ENCODE measurements at places on chromosomes 4 and X.

DNA sequence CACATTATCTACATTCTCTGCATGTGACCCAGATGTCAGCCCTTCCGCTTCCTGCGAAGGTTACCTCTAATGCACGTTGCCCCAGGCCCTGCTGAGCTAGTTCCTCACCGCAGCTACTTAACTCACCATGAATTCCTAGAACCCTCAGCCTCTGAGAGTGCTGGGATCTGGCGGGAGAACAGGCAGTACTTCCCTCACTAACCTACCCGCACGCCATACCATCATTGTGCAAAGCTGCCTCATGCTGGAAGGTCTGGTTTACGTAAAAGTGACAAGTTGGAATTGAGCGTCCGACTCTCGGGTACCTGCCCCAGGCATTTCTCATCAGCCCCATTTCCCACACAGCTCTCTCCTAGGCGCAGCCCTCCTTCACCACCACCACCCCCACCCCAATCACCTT, 6.3 kb downstream of the SLC25A4 start:
- no peaks in the 10 kb centered on the region for H3K27me3 ChIP-seq
- no peak overlapping the region for H3K27ac ChIP-seq
- no peak overlapping the region for H3K4me3 ChIP-seq
- no peak for DNase-seq

GRCh38 chr4:155805016-155805415, 46.2 kb downstream of the GUCY1B1 start:
- no peak overlapping the region for H3K27ac ChIP-seq
- H3K4me1 ChIP-seq, result no peaks in the 10 kb centered on the region
- no peak overlapping the region for H3K4me3 ChIP-seq
- no peaks in the 10 kb centered on the region for H3K27me3 ChIP-seq
- H3K36me3 ChIP-seq, result no peaks in the 10 kb centered on the region

- H3K36me3 ChIP-seq, result no peaks in the 10 kb centered on the region
- H3K27me3 ChIP-seq, result no peaks in the 10 kb centered on the region
- DNase-seq, result no peak
These were observed 116.9 kb upstream of the GABRA2 start for GRCh38 chr4:46506876-46507275.

DNA sequence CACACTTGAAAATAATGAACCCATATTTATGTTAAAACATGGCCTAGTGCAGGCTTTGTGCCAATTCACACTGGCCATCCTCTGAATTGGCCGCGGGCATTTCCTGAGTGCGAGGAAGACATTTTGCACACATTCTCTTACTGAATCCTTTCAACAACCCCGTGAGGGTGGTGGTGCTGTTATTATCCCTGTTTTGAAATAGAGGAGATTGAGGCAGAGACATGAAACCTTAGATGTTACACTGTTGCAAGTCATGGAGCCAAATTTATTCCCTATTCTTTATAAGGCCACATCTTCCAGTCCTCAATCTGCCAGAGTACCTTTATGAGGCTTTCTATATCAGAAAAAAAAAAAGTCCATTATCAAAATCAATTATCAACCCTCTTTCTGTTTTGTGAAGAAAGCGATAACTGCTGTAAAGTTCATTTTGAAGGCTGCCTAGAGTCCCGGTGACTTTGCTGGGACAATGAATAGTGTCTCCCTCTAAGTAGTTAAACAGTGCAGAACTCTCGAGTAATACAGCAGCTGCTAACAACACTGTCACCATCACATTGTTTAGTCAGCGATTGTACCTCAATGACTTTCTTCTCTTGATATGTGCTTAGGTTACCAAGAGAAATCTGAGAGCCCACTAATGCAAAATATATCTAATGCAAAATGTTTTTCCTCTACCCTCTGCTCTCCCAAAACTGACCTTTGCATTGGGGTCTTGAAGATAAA, 242.3 kb upstream of the PPARGC1A start:
- H3K4me1 ChIP-seq, result no peaks in the 10 kb centered on the region
- no peak overlapping the region for H3K27ac ChIP-seq

- H3K36me3 ChIP-seq, result no peaks in the 10 kb centered on the region
- no peak overlapping the region for H3K27ac ChIP-seq
- H3K4me1 ChIP-seq, result peaks cover 22% of the 10 kb centered on the region
- DNase-seq, result no peak
- no peaks in the 10 kb centered on the region for H3K27me3 ChIP-seq
- no peak overlapping the region for H3K4me3 ChIP-seq
These were observed 4.0 kb upstream of the GASK1B start for GRCh38 chr4:158176776-158177175.

DNA sequence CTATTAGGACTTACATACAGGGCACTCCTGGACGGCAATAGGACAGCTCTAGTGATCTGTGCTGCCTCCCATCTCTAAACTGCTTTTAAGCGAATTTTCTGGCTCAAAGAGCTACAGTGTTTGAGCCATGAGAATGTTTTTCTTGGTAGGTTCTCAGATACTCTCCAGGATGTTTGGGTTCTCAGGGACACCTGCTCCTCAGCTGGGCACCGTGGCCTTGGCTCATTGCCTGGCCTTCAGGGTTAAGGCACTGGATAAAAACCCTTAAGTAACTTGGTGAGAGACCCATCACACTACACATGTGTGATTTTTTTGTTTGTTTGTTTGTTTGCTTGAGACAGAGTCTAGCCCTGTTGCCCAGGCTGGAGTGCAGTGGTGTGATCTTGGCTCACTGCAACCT, 38.5 kb upstream of the HERC5 start:
- no peaks in the 10 kb centered on the region for H3K36me3 ChIP-seq
- H3K27ac ChIP-seq, result no peak overlapping the region
- no peaks in the 10 kb centered on the region for H3K4me1 ChIP-seq
- DNase-seq, result no peak

DNA sequence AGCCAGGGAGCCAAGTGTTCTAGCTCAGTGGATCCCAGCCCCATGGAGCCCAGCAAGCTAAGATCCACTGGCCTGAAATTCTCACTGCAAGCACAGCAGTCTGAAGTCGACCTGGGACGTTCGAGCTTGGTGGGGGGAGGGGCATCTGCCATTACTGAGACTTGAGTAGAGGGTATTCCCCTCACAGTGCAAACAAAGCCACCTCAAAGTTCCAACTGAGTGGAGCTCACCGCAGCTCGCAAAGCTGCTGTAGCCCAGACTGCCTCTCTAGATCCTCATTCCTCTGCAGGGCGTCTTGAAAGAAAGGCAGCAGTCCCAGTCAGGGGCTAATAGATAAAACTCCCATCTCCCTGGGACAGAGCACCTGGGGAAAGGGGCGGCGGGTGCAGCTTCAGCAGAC, 226.3 kb downstream of the ZIC3 start:
- no peaks in the 10 kb centered on the region for H3K27me3 ChIP-seq
- no peak for DNase-seq
- no peak overlapping the region for H3K4me3 ChIP-seq

DNA sequence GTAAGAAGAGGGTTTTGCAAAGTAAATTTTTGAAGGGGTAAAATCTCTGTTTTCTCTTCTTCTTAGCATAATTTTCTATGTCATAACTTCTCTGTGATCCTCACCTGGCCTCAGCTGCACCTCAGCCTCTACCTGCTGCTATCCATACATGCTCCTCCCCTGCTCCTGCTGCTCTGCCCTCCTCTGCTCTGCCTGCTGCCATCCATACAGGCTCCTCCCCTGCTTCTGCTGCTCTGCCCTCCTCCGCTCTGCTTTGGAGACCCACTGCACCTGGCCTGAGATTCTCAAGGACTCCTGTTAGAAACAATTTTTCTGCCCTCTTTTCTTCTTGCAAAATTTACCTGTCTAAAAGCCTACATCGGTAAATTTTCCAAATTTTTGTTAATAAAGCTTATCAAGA, 388.6 kb upstream of the PITX2 start:
- DNase-seq, result no peak
- no peaks in the 10 kb centered on the region for H3K27me3 ChIP-seq
- no peaks in the 10 kb centered on the region for H3K4me1 ChIP-seq
- H3K36me3 ChIP-seq, result no peaks in the 10 kb centered on the region
- H3K4me3 ChIP-seq, result no peak overlapping the region

GRCh38 chrX:30488092-30488491, 89.5 kb downstream of the TASL start:
- H3K27ac ChIP-seq, result no peak overlapping the region
- H3K27me3 ChIP-seq, result no peaks in the 10 kb centered on the region
- H3K4me3 ChIP-seq, result no peak overlapping the region
- no peaks in the 10 kb centered on the region for H3K36me3 ChIP-seq

GRCh38 chr4:96347582-96347981, 507.7 kb downstream of the PDHA2 start:
- H3K4me1 ChIP-seq, result no peaks in the 10 kb centered on the region
- H3K27me3 ChIP-seq, result no peaks in the 10 kb centered on the region
- DNase-seq, result no peak
- H3K4me3 ChIP-seq, result no peak overlapping the region
- no peak overlapping the region for H3K27ac ChIP-seq
- H3K36me3 ChIP-seq, result no peaks in the 10 kb centered on the region

GRCh38 chr4:654503-654845, 19.6 kb downstream of the ATP5ME start:
- no peaks in the 10 kb centered on the region for H3K4me1 ChIP-seq
- H3K36me3 ChIP-seq, result no peaks in the 10 kb centered on the region
- peaks cover 5% of the 10 kb centered on the region for H3K27me3 ChIP-seq
- H3K27ac ChIP-seq, result no peak overlapping the region

DNA sequence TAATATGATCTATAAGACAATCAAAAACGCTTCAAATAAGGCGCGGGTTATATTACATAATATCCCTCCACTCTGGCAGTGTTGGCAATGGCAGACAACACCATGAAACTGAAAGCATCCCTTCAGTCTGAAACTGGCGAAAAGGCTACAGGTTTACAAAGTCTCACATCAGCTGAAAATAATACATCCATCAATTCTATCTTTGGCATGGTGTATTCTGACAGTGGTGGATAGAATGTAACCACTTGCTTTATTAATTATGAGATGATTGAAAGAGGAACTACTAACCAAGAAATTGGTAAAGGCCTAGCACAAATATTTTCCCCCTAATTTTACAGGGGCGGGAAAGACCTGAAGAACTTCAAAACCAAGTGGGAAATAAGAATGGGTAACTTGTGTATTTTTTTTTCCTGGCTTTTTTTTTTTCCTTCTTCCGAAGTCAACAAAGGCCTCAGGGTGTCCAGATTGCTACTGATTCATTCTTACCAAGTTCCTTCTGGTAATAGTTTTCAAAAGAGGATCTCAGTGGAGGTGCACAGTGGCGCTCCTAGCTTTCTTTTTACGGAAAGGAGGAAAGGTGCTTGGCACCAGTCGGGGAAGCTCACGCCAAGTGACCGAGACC, 728 bp downstream of the UBA6 start:
- H3K27me3 ChIP-seq, result no peaks in the 10 kb centered on the region
- DNase-seq, result no peak
- H3K36me3 ChIP-seq, result peaks cover 3% of the 10 kb centered on the region
- H3K27ac ChIP-seq, result peak overlapping the region; percentile 85

- H3K27ac ChIP-seq, result no peak overlapping the region
- no peaks in the 10 kb centered on the region for H3K27me3 ChIP-seq
- no peaks in the 10 kb centered on the region for H3K36me3 ChIP-seq
These were observed 34.5 kb upstream of the UCP1 start for GRCh38 chr4:140603286-140603685.

GRCh38 chr4:184750926-184751584, 17.2 kb upstream of the CENPU start:
- no peak for DNase-seq
- H3K27me3 ChIP-seq, result no peaks in the 10 kb centered on the region
- H3K27ac ChIP-seq, result no peak overlapping the region
- H3K4me1 ChIP-seq, result no peaks in the 10 kb centered on the region
- H3K4me3 ChIP-seq, result no peak overlapping the region
- no peaks in the 10 kb centered on the region for H3K36me3 ChIP-seq

- no peaks in the 10 kb centered on the region for H3K36me3 ChIP-seq
- no peak overlapping the region for H3K4me3 ChIP-seq
- H3K27ac ChIP-seq, result no peak overlapping the region
- no peaks in the 10 kb centered on the region for H3K27me3 ChIP-seq
These were observed 511.9 kb downstream of the MID1IP1 start for GRCh38 chrX:39313146-39313545.

DNA sequence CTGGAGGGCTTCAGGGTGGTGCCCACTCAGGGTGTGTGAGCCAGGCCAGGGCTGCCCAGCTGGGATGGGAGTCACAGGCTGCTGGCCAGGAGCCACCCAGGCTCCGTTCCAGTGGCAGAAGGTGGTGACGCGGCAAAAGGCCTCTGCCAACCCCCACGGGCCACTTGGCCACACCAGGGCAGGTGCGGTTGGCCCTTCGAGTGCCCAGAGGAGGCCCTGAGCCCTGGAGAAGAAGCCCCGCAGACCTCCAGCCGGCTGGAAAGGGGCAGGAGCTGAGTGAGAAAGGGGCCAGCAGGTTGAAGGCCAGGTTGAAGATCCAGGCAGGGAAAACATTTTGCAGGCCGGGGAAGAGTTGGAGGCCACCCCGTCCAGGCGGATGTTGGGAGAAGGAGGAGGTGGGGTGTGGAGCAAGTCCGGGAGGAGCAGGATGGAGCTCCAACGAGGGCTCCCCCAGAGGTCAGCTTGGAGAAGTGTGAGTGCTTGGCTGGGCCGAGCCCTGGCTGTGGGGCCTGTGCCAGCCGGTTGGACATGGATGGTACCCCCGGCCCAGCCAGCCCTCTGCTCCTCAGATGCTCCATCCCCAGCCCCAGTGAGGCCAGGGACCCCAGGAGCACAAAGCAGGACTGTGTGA, 2.8 kb upstream of the CPLX1 start:
- H3K36me3 ChIP-seq, result no peaks in the 10 kb centered on the region
- DNase-seq, result no peak

- H3K4me1 ChIP-seq, result no peaks in the 10 kb centered on the region
- no peak overlapping the region for H3K4me3 ChIP-seq
- no peak for DNase-seq
- no peaks in the 10 kb centered on the region for H3K36me3 ChIP-seq
- H3K27me3 ChIP-seq, result no peaks in the 10 kb centered on the region
- H3K27ac ChIP-seq, result peak overlapping the region; percentile 12
These were observed 170.4 kb upstream of the CASK start for GRCh38 chrX:42093756-42094155.

DNA sequence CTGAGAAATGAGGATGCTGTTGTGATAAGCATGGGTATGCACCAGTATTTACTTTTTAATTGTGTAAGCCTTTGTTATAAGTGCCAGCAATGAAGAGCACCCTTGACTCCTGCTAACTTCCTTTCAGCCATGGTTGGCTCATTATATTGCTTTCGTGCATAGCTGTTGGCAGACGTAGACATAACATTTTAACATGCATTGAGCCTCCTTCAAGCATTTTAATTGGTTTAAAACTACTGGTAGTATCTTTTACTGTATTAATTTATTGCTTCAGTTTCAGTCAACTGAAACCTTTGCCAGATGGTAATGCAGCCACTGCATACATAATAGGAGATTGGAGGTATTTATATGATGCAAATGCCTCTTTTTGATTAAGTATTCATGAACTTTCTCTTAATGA, 1285.4 kb downstream of the PCDH18 start:
- H3K36me3 ChIP-seq, result no peaks in the 10 kb centered on the region
- H3K27ac ChIP-seq, result no peak overlapping the region
- H3K27me3 ChIP-seq, result no peaks in the 10 kb centered on the region
- no peak overlapping the region for H3K4me3 ChIP-seq
- no peaks in the 10 kb centered on the region for H3K4me1 ChIP-seq
- no peak for DNase-seq
